Cardiac fibroblast (primary cell): ENCODE measurements at places on chromosomes 4 and X.
A peak's percentile ranks its signal among the peaks of the same experiment; 100 is the strongest.

- DNase-seq = peak; percentile 41
Observed at GRCh38 chr4:168716406-168717129, 219.7 kb downstream of the PALLD start.

- no peak for DNase-seq
Observed at GRCh38 chr4:4856071-4857000, 3.1 kb upstream of the MSX1 start.

DNA sequence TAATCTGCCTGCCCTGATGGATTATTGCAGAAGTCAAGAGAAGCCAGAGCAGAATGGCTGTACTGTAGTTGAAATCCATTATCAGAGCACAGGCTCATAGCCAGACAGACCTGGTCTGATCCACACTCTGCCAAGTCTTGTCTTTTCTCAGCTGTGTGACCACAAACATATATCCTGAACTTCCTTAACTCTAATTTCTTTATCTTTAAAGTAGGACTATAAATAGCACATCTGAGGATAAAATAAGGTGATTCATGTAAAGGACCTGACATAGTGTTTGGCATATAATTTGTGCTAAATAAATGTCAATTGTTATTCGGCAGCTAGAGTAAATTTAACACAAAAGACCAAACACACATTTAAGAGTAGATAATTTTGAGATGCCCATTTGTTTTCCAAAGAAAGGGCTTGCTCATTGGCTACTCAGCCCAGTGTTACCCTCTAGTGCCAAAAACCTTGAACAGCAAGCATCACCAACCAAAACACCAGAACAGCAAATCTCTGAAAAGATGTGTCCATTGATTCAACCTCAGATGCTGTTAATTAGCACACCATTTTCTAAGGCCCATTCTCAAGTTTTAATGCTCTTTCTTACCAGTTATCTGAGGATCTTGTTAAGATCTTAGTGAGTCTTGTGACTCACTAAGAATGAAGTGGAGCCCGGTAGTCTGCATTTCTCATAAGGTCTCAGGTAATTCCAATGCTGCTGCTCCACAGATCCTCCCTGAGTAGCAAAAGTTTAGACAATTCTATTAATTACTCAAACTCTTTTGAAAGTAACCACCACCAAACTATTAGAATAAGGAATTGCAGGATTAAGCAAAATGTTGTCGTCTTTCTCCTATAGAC is 108.8 kb downstream of the HHIP start:
- peak; percentile 75 for DNase-seq

GRCh38 chr4:162274354-162274753 is 110.6 kb upstream of the FSTL5 start:
- DNase-seq = no peak

GRCh38 chrX:113892401-113892800 is 691.5 kb upstream of the HTR2C start:
- no peak for DNase-seq

- DNase-seq = peak; percentile 55
Observed at GRCh38 chr4:139633661-139634060, 32.0 kb upstream of the MGST2 start.

- DNase-seq = peak; percentile 59
Observed at GRCh38 chr4:109820563-109820962, 5.0 kb downstream of the GAR1 start.

DNA sequence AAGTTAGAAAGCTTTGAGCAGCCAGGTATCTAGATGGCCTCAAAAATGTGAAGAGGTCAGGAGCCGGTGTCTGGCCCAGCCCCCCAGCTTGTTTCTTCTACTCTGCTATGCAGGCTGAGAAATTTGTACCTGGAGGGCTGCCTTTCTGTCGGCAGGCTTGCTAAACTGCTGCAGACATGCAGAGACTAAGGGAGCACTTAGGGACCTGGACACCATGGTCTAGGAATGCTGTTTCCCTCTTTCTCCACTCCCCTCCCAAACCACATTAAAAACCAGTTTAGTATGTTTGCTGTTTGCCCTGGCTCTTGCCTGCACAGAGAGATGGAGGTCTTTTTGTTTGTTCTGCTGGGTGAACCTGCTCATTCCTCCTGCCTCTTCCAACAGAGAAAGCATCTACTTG is 157.1 kb upstream of the DGKK start:
- DNase-seq = no peak

- DNase-seq = peak; percentile 34
Observed at GRCh38 chr4:94650690-94651089, 107.1 kb upstream of the BMPR1B start.

- no peak for DNase-seq
Observed at GRCh38 chr4:183599690-183600089, 59.3 kb downstream of the RWDD4 start.

GRCh38 chr4:54852602-54853001 is 194.8 kb downstream of the KIT start:
- no peak for DNase-seq

DNA sequence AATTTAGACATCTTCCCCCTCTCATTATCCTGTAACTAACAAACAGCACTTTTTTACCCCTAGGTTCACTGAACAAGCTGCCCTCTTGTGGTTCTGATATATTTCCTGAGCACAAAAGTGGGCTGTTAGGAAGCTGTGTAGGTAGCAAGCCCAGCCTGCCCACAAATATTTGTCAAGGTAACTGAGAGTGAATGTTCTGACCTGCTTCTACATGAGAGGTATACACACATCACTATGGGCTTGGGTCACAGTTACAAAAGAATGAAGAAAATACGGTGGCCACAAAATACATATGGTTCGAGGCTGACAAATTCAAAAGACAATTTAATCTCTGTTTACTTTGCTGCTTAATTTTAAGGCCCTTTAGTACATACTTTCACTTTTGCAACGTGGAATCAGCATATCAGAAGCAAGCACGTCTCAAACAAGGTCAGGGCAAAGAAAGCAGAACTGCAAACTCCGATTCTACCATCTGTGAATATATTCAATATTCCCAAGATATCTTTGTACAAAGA is 78.7 kb downstream of the RBM47 start:
- DNase-seq = peak; percentile 53

- DNase-seq = peak; percentile 72
Observed at GRCh38 chrX:144681501-144681900, 565.8 kb upstream of the SPANXN1 start.

GRCh38 chrX:5702890-5703289 is 525.8 kb downstream of the NLGN4X start:
- no peak for DNase-seq

GRCh38 chr4:1559896-1560650 is 124.0 kb downstream of the FAM53A start:
- DNase-seq = no peak

GRCh38 chrX:39877905-39878304 is 219.9 kb downstream of the BCOR start:
- DNase-seq = no peak

DNA sequence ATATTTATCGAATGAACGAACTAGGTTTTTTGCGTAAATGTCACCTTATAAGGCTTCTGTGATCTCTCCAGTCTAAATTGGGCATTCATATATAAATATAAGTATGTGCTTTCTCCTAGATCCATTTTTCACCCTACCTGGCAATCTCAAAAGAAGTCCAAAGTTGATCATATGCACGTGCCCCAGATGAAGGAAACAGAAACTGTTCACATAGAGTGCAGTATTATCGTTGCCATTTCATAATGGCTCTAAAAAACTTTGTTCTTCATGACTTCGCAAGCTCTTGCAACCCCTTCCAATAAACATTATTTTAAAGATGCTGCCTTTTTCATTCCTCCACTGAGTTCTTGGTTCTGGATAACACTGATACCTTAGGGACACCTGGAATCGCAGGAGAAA is 708 bp downstream of the INTS12 start:
- DNase-seq = no peak

- no peak for DNase-seq
Observed at GRCh38 chr4:41287852-41288251, 31.1 kb downstream of the UCHL1 start.

- no peak for DNase-seq
Observed at GRCh38 chr4:158102904-158103303, 69.9 kb downstream of the GASK1B start.

DNA sequence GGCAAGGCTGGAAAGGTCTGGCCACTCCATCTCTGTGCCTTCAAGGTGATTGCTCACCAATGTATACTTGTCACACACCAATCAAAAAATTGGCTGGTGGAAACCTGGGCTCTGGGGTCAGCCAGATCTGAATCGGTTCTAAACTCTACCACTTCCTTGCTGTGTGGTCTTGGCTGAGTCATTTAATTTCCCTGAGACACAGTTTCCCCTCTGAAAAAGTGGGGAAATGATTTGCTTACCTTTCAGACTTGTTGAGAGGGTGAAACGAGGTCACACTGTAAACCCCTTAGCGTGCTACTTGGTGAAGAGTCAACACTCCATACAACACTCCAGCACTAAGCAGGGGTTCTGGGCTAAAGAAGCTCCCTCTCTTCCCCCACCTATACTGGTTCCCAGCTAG is 252.3 kb upstream of the ZIC3 start:
- no peak for DNase-seq

- DNase-seq = peak; percentile 18
Observed at GRCh38 chrX:46574774-46575381, 1.3 kb downstream of the CHST7 start.

DNA sequence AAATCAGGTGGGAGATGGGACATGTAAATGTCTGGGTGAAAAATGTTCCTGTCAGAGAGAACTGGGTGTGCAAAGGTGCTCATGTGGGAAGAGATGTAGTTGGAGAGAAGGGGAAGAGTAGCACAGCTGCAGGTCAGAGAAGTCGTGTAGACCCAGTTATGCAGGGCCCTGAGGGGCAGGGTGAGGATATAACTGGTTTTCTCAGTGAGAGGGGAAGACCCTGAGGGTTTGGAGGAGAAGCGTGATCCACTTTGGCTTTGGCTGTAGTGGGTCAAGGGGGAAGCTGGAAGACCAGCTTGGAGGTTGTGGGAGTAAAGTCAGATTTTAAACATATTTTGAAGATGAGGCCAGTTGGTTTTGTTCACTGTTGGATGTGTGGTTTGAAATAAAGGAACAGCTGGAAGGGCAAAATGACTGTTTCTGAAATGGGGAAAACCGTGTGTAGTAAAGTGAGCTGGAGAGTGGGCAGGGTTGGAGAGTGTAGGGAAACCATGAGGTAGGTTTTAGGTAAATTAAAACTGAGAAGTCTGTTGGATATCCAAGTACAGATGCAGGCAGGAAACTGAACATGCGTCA is 44.2 kb downstream of the NAP1L5 start:
- no peak for DNase-seq

DNA sequence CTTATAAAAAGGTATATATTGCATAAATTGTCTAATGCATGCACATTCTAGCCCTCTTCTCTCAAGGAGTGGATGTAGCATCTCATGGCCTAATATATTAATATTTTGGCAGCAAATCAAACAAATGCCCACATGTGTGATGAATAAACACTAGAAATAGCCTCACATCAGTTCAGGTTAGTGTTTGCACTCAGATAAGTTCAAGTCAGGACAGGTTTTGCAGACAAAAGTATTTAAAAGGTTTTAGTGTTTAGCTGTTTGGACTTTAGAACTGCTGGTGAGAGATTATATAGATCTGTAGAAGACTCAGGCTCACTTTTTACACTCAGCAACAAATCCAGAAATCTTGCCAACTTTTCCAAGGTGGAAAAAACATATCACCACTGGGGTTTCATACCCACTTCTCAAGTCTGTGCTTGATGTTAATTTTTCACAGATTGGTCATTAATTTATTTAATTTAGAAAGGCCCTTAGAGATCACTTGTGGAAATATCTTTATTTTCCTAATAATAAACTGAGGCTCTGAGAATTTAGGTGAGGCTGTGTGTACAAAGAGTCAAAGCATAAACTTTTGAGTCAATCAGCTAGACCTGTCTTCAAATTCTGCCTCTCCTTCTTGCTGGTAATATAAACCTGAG is 362.6 kb downstream of the GASK1B start:
- DNase-seq = no peak

- DNase-seq = no peak
Observed at GRCh38 chr4:15544248-15544729, 74.6 kb downstream of the CC2D2A start.

- no peak for DNase-seq
Observed at GRCh38 chr4:148059617-148060180, 327.8 kb downstream of the ARHGAP10 start.

DNA sequence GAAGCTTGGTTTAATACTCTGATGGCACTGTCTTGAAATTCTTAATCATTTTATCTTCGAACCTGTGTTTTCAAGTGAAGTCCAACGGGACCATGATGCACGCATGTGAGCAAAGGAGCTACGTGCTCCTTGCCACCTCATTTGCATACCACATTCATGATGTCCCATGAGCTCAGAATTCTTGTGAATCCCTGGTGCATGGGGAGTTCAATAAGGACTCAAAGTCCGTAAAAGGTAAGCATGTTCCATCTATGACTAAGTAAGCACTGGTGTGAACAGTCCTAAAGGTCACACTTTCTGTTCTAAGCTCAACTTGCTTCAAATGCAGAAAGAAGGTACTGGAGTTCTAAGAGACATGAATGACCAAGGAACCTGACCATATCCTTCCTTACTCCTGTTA is 13.1 kb upstream of the GPM6B start:
- no peak for DNase-seq

- DNase-seq = no peak
Observed at GRCh38 chrX:142076633-142077032, 128.5 kb downstream of the MAGEC2 start.

DNA sequence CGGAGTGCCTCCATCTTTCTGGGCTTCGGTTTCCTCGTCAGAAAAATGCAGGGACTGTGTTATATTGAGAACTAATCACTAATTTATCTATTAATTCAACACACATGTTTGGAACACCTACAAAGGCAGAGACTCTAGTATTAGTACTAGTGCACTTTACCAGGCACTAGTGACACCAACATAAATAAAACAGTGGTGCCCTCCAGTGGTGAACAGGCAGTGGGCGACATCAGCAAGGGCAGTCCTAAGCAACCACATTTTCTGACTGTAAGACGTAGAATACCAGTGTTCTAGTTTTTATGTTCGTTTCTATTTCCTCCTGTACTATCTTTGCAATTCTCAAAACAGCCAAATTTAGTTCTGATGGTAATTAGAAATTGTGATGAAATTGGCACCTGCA is 69.1 kb upstream of the UCP1 start:
- DNase-seq = peak; percentile 37

DNA sequence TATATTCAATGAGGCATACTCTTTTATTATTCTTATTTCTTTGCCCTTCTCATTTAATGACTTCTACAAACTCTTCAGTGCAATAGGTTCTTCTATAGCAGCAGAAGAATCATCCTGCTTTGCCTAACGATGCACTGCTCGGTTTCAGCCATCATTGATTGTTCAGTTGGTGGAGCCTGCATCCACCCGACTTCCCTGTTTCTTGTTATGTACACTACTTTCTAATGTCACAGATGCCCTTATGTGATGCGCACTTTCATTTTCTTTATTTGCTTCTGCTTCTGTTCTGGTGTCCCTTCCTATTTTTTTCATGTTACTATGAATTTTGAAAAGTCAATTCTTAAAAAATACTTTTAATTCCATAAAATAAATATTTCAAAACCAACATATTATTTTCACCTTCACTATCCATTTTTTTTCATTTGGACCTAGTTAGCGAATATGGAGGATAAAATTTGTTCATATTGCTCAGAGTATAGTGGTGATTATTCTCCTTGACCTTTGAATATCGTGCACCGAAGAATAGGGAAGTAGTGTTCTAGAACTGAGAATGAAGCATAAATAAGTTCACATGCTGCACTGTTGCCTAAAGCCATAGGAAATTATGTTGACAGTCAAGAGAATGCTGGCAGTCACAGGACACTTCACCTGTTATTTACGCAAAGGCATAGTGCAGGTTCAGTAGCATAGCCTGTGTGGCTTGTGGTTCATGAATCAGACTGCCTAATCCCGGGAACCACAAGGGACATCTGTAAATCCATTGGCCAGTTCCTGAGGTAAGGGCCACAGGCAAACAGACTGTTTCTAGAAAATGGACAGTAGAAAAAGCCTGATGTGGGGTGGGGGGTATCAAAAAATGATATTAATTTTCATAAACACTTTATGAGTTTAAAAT is 21.3 kb upstream of the SFRP2 start:
- DNase-seq = no peak
